ENCODE measurements at places on chromosomes 16 and 17.

- DNase-seq, result no peak
These were observed 8.1 kb upstream of the TBX4 start for GRCh38 chr17:61444075-61444474.

- no peak for DNase-seq
These were observed 65.7 kb downstream of the ARSG start for GRCh38 chr17:68356949-68357455.

GRCh38 chr16:10521681-10522274 lies 58.6 kb downstream of the EMP2 start:
- peak; percentile 66 for DNase-seq

GRCh38 chr17:2105663-2106062 lies 50.8 kb downstream of the HIC1 start:
- DNase-seq, result no peak

DNA sequence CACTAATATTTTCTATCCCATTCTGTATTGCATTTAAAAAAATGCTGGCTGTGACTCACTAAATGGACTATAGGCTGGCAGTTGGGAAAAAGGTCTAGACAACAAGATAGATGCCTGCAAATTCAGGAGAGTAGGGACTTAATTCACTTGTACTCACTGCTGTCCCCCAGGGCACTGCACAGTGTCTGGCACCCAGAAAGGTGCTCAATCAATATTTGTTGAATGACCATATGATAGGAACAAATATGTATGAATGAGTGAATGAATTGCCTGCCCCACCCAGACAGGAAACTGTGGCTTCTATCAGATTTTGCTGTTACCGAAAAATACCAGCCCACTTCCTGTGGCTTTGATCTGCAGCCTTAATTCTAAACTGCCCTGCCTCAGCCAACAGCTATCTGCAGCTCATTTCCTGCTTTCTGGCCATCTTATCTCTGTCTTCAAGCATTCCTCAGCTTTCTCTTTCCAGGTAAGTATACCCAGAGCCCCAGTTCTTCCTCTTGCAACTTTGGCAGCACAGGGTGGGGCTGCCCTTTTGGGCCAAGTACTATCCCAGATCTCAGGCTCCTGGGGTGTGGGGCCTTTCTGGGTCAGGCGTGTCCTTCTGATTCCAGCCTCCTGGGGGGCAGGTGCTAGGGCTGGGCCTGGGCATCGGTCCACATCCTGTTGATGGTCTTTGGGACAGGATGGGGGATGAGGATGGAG lies 15.3 kb upstream of the TNS4 start:
- DNase-seq, result peak; percentile 77

- no peak for DNase-seq
These were observed 299.6 kb downstream of the MAP2K4 start for GRCh38 chr17:12320286-12320685.

DNA sequence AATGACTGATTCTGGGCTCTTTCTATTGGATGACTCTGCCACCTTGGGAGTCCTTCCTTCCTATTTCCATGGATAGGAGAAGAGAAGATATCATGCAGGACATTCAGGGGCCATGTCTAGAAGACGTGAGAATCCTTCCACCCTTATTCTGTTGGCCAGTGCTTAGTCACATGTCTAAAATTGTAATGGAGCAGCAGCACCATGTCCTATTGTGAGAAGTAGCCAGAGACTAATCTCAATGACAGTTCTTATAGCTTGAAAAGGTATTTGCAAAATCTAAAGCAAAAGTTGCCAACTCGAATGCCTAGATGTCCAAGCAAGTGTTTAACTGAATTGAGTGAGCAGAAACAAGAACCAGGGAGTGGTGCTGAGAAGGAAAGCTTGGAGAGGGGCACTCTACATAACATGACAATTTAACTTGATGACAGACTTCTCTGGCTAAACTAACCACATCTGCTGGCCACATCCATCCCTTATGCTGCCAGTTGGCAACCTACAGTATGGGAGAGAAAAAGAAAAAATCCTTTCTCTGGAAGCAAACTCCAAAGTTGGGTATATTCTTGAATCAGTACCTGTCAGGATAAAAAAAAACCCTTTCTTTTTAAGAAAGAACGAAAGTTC lies 225.7 kb downstream of the CDH13 start:
- DNase-seq, result no peak

Measured in activated CD4-positive, alpha-beta T cell treated with anti-CD3 and anti-CD28 coated beads for 36 hours (primary cell).